ENCODE measurements at places on chromosomes 16 and 17.

DNA sequence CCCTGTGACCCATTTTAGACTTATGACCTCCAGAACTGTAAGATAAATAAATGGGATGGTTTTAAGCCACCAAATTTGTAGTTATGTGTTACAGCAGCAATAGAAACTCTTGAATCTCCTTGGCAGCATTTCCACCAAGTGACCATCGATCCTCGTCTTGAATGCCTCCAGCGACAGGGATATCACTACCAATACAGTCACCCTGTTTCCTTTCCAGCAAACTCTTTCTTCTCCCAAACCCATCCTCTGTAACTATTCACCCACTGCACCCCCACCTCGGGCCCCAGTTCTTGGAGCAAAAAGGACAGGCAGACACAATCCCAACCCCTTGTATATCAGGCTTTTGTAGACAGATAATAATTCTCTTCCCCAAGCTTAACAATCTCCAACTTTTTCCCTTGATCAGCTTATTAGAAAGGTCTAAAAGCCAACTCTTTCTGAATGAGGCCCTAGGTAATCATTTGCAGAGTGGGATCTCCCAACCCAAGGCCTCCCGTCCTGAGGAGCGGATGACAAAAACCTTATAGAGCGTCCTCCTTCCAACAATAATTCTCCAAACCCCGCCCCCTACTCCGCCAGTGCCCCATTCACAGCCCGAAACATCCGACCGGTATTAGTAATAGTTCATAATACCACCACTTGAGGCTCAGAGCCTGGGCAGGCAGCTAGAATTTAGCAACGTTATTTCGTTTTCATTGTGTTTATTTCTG, 14.7 kb upstream of the PLLP start:
- DNase-seq, result no peak

GRCh38 chr17:60864708-60865005, 187.0 kb downstream of the BCAS3 start:
- no peak for DNase-seq

DNA sequence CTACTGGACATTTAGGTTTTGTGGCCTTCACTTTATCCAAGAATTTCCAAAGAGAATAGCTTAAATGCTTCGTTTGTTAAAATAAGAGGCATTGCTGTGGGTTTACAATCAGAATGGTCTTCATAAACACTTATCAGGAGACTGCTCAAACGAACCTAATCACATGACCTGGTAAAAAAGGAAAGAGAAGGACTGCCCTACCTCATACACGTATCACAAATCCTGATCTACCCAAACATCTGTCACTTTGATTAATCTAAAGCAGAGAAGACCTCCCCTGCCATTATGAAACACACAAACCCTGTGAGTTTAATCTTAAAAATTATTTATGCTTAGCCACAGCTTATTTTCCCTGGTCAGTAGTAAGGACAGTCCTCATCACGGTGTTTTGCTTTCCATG, 76.6 kb downstream of the PARN start:
- no peak for DNase-seq

DNA sequence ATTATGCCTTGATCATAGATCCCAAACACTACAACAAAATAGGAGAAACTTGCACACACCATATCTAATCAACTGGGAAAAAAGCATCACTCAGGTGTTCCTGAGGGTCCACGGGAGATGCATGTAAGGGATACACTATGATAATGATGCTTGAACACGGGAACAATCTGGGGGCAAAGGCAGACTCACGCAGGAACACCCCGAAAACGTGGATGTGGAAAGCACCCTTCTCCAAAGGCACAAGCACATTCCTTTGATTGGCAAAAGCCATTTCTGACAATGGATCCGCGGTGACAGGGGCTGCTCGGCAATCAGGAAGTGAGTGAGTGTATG, 1.3 kb downstream of the ZNF652 start:
- peak; percentile 57 for DNase-seq

DNA sequence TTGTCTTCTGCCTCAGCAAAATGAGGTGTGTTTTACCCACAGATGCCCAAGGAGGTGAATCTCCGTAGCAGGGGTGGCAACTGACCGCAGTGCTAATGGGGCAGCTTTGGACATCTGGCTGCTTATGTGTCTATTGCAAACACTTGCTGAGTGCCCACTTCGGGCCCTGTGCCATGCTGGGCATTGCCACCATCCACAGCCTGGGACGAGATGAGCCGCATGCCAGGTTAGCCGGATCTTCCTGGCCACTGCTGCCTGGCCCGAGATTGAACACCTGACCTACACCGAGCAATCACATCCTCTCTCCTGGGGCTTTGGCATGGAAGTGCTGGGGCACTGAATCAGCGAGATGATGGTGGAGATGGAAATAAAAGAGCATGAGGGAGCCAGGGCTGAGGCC, 238.7 kb downstream of the GSG1L start:
- no peak for DNase-seq

GRCh38 chr17:75116737-75117136, 7.0 kb downstream of the ARMC7 start:
- no peak for DNase-seq
